ENCODE measurements at places on chromosomes 6 and 20.

DNA sequence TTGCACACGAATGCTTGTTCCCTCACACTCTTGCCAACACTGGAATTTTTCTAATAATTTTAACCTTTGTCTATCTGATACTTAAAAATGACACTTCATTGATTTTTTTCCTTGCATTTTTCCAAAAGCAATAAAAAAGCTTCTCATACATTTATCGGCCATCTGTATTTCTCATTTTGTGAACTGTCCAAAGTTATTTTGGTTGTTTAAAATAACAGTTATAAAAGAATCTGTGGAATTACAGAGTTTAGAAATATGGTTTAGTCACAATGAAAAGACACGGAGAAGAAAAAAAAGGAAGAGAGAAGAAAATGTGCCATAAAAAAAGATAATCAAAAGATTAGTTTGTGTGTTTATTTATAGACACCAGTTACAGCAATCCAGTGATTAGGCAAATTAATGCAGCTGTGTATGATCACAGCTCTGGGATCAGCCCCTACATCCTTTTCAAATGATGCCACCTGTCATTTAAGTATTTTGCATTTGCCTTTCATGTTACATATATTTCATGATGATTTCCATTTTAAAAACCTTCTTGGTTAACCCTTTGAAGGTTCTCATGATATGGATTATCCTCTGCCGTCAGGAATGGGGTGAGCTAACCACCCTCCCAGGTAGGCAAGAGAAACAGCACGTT lies 171.7 kb downstream of the BACH2 start:
- no peak for DNase-seq

- no peak for DNase-seq
Measured at GRCh38 chr20:41650231-41650948, 32.2 kb upstream of the CHD6 start.

DNA sequence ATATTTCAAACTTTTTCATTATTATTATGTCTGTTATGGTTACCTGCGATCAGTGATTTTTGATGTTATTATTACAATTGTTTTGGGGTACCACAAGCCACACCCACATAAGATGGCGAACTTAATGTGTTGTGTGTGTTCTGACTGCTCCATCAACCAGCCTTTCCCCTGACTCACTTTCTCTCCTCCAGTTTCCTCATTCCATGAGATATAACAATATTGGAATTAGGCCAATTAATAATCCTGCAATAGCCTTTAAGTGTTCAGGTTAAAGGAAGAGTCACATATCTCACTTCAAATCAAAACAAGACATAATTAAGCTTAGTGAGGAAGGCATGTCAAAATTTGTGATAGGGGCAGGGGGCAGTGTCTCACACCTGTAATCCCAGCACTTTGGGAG lies 16.3 kb upstream of the POPDC3 start:
- no peak for DNase-seq

- DNase-seq = no peak
Measured at GRCh38 chr6:89454300-89454699, 21.3 kb downstream of the ANKRD6 start.

DNA sequence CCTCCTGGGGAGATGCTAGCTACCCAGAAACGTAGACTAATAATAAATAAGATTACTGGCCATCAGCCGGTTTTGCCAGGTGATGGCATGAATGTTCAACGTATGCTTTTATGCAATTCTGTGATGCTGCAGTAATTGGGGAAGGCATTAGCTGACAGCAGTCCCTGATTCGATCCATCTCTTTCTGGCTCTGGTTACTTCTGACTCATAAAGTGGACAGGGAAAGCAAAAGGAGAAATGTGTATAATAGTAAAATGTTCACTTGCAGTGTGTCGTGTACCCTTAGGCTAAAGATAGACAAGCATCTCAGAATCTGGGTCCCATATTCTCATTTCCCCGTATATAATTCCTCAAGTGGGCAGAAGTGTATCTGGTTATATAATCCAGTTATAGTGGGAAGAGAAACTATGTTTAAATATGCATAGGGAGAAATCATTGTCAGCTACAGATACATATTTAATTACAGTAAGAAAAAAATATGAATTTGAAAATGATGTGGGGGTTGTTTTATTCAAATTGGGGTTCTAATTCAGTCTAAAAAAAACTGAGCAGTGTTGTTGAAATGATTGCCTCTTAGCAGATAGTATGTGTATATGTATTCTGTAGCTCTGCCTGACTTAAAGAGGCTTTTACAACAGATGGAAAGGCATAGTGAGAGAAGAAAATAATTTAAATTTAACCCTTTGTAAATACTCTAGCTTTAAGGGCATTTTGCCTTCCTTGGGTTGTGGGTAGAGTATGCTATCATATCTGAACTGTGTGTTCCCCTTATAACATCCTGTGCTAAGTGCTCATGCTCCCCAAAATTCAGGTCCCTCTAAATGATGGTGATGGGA lies 40.6 kb downstream of the DOK5 start:
- DNase-seq = no peak

DNA sequence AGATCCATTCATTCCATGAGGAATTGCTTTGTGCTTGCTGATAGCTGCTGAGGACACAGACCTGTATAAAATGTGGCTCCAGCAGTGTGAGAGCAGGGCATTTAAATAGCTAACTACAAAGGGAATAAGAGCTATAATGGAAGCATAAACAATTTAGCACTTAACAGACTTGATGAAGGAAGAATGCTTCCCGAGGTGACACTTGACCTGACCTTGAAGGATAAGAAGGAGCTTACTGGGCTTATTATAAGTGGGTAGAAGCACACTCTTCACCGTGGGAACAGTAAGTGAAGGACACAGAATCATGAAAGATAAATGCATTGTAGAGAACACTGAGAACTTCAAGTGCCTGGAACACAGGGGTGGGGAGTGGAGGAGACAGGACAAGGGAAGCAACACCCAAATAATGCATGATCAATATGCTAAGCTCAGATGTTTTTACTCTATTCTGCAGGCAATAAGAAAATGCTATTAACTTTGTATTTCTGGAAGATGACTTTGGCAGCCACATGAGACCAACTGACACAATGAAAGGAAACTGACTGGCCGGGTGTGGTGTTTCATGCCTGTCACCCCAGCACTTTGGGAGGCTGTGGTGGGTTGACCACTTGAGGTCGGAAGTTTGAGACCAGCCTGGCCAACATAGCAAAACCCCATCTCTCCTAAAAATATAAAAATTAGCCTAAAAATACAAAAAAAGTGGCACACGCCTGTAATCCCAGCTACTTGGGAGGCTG lies 84.2 kb downstream of the EPB41L2 start:
- no peak for DNase-seq

GRCh38 chr6:2948228-2949025 lies 22.9 kb downstream of the SERPINB6 start:
- DNase-seq = no peak

GRCh38 chr6:167997642-167998041 lies at the start of gene KIF25:
TSS of gene KIF25 (plus strand) at chr6:167997671. CDS start at chr6:168029586, 31,915 bp downstream.
- DNase-seq = no peak

DNA sequence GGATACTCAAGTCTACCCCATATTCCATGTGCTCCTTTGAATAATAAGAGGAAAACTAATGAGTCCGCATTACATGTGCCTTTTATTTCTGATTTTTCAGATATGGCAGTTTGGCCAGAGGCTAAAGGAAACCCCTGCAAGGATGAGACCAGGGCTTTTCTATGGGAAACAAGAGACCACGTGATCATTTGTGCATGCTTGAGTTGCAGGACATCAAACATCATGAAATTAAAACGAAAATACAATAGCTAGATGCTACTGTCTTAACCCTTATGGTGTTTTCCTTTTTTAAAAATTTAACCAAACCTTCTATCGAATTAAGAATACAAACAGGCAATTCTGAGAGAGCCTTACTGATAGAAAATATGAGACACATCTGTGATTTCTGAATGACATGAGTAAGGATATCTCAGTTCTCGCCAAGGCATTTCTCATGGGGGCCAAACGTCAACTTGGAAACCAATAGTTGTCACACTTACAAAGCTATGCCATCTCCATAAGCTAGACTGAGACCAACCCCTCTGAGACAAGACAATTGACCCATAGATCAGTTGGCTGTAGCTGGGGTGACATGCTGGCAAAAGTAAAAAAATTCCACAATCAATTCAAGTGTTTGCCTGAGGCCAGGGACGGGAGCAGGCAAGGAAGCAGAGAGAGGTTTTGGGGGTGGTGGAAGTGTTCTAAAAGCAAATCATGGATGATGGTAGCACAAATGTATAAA lies 52.8 kb downstream of the RIPOR2 start:
- no peak for DNase-seq

DNA sequence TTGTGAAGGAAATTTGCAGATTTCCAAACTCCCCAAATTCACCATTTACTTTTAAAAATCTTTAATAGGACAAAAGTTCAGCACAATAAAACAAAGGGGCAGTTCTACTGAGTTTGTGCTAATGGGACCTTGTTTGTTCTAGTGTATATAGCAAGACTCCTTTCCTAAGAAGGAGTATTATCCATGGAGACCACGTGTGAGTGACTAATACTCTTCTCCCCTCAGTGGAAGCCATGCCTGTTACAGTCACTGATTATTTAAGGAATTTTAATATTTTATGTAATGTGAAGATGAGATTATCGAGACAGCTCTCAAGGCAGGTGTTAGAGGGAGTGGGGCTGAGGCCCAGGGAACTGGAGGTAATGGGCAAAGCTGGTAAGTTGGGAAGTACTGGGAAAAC lies 16.4 kb upstream of the QKI start:
- DNase-seq = no peak

DNA sequence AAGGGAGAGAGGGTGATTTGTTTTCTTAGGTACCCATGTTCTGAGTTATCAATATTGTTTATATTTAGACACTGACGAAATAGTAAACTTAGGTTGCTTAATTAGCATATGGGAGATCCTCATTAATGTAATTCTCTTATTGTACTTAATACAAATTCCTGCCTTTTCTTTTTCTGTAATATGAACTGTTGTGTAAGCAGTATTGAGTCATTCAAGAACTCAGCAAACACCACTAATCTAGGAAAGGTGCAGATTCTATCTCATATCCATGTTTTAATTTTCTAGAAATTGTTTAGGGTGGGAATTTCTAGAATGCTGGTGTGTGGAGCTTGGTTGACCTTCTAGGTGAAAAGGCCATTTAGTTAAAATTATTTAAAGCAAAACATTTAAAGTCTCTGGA lies 216.0 kb downstream of the ZFAND3 start:
- DNase-seq = no peak

DNA sequence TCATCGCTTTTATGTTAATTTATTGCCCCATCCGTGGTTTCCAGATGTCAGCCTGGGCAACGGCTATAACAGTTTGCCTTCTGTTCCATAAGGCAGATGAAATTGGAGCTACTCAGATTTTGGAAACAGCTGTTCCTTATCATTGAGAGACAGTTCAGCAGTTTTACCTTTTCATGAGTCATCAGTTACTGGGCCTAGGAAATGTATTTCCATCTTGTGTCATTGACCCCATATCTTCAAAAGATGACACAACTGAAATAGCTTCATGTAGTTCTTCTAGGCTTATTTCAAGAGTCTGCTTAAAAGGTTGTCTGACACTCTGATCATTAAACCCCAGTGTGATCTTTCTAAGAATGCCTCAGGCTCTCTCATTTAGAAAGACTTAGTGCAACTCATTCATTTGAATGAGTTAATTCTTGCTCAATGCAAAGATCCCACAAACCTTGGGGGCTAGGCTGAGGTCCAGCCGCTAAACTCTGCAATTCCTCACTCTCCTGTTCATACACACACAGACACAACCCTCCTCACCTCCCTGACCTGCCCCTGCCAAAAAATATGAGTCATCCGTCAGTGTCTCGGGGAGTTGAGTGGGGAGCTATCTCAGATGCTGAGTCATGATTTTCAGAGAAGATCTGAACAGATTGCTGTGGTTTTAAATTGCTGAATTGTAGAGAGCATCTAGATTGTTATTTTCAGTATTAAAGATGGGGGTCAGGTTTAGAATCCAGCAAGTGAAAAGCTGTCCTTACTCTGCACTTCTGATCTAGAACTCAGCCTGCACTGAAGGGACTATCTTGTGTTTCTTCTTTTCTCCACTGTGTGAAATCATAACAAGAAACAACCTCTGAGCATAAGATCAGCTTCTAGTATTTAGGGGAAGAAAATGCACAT lies 61.8 kb downstream of the RPP40 start:
- DNase-seq = no peak

GRCh38 chr6:54772610-54773009 lies 74.0 kb upstream of the FAM83B start:
- no peak for DNase-seq

DNA sequence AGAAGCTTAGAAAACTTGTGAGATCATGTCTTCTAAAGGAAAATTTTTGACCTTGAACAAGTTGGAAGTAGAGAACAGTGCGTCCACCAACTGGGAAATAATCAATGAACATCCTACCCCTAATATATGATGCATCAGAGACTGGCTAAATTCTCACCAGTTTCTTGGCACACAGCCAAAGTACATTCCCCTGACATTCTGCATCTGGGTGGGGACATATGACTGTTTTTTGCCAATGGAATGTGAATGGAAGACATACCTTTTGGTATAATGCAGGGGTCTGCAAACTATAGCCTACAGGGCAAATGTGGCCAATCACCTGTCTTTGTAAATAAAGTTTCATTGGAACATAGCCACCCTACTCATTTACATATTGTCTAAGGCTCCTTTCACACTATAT lies 84.7 kb downstream of the HAO1 start:
- no peak for DNase-seq

DNA sequence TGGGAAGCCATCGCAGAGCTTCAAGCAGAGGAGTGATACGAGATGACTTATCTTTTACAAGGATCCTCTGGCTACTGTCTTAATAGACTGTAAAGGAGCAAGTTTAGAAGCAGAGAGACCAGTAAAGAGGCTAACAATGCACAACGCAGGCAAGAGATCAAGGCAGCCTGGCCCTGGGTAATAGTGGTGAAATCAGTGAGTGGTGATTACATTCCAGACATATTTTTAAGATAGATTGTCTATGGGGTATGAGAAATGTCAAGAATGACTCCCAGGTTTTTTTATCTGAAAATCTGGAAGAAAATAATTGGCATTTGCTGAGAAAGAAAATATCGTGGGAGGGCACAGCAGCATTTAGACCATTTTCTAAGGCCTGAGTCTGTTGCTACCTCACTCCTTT lies 213.6 kb upstream of the HTR1E start:
- DNase-seq = no peak

GRCh38 chr6:132814716-132815570 lies 574 bp downstream of the RPS12 start:
- no peak for DNase-seq

- DNase-seq = no peak
Measured at GRCh38 chr6:48606618-48607017, 495.6 kb upstream of the PTCHD4 start.

DNA sequence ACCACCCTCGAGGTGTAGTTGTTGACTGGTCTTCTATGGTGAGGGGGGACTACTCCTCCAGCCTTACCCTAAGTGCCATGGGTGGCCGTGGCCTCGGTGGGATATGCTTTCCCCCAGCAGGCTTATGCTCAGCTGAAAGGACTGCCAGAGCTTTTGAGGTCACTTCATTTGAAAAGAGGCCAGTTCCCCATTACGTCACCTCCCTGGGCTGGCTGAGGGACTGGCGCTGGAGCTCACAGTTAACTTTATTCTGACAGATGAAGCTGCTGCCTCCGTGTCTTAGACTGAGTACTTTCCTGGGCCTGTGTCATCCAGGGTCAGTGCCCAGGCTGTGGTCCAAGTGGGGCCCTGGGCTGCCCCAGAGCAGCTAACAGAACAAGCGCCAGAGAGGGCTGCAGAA lies 42.8 kb upstream of the PCMTD2 start:
- DNase-seq = no peak

All from cardiac septum (tissue), 1 donor.